ENCODE measurements at places on chromosomes 16 and 17.

DNA sequence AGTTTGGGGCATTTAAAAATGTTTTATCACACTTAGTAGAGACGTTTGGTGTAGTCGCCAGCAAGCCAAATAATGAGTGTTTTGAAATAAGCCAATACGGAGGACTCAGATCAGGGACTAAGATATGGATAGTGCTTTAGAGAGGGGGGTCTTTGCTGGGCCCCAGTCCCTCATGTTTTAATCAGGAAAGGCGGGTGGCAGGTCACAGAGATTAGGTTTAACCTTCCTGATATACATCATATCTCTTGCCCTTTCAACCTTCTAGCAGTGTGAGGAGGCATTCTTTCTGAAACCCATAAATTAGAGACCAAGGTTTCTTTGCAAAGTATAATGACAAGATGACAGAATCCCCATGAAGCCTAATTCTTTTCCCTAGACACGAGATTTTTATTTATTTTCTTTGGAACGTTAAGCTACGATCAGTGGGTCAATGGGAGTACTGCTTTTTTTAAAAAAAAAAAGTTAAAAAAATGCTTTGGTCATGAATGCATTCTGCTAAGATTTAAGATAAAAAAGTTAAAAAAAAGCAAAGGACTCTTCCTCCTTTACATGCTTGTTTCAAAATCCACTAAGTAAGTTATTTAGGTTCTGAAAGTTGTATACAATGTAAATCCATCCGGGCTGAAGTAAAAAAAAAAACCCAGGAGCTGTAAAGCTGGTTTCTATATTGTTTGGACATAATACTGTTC is 572.1 kb upstream of the SALL1 start:
- no peak for DNase-seq

DNA sequence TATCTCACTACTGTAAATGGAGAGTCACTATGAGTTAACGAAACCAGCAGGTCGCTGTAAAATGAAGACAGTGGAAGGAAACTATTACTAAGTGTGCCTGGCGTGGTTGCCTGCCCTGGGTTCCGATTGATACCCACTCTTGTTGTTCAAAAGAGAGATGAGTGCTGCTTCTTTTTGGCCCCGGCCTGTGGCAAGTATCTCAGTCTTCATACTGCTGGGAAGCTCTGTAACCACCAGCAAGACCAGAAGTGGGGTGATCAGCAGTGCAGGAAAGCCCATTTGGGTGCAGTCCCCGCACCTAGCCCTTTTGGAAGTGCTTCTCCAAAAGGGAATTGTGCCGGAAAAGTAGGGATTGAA is 104.5 kb downstream of the SNX29 start:
- peak; percentile 36 for DNase-seq

DNA sequence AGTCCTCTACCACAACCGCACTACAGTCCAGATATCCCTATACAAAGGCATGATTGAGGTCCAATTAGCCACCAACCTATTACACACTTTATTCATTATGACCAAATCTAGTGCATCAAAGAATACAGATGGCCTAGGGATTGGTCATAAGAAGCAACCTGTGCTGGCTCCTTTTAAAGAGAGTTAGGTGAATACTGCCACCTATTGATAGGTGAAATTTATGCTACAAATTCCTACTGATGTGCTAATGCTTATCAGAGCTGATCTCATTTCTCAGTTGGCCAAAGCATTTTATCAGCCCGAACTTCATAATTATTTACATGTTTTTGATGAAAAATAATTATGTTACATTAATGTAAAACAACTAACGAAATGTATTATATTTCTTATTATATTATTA is 166.3 kb downstream of the ANKFN1 start:
- peak; percentile 49 for DNase-seq

DNA sequence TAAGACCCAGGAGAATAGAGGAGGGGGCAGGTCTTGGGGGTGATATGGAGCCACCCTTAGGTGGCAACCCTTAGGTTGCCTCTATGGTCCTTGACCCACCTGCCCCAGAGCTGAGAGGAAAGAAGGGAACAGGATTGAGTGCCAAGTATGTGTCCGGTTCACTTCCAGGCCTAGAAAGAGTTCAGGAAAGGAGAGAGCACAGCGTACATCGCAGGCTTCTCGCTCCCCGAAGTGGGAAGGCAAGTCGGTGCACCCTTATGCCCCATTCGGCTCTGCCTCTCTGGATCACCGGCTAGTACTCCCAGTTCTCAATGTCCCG is 631 bp downstream of the SP6 start:
- DNase-seq = no peak

DNA sequence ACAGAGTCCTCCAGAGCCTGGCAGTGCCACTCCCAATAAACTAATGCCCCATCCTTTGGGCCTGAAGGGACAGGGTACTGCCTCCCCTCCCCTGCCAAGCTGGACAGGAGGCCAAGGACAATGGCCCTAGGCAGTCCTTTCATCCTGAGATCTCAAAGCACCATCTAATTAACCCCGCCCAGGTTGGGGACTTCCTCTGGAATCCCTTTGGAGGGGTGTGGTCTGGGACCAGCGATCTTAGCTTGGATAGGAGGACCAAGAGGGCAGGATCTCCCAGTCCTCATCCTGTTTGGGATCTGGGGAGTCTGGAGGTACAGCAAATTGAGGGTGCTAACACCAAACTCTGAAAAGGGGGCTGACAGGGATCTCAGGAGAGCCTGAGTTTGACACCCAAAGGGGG is 18.2 kb upstream of the SP6 start:
- DNase-seq = no peak

- DNase-seq = no peak
These were observed 1.2 kb downstream of the NFATC3 start for GRCh38 chr16:68086336-68086841.

DNA sequence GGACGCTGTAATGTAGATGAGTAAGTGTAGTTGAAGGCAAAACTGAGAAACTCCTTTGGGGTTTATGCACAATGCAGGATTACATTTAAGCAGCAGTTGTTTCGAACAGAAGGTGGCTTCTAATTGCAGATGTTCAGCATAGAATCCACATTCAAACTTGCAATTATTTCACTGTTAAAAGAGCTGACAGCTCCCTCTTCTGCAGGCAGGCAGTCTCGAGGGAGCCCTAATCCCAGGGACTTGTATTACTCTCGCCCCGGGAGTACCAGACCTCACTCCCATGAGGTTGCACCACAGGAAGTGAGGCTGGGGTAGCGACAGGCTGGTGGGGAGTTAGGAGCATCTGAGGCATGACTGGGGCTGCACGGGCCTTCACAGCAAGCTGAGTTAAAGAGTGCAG is 484.3 kb upstream of the EEF2KMT start:
- DNase-seq = no peak

GRCh38 chr17:20256144-20256543 is 211.2 kb downstream of the LGALS9B start:
- DNase-seq = no peak

GRCh38 chr16:58338205-58338604 is 43.4 kb upstream of the PRSS54 start:
- no peak for DNase-seq

DNA sequence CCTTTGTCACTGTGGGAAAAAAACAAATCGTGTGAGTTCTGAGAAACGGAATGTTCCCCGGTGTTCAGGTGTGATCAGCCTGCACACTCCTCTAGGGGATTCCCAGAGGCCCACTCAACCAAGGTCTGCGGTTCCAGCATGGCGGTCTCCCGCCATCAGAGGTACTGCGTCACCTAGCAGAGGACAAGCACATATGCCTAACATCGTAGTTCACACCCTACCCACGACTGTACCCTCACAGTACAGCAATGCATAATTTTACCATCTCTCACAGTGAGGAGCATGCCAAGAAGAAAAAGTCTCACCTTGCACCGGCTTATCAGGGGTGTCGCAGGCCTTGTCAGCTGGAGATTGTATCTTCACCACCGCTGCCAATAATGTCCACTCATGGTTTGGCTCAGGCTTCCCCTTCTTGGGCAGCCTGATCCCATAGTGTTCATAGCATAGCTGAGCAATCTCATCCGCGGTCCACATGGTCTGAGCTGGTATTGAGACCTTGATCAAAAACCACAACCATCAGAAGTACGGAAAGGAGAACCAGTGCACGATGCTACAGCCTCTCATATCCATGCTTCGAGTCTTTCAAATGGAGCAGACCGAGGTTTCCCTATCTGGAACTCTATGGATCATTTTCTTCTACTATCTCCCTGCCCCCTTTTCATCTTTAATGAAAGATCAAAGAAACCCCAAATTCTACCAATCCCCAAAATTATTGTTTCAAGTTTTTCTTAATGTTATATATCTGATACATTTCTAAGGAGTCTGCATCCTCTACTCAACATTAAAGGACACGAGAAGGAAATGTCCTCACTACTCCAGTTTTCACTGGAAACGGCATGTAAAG is 2.5 kb downstream of the ADAT1 start:
- DNase-seq = no peak

GRCh38 chr17:82507631-82508175 is 11.8 kb upstream of the FOXK2 start:
- no peak for DNase-seq

DNA sequence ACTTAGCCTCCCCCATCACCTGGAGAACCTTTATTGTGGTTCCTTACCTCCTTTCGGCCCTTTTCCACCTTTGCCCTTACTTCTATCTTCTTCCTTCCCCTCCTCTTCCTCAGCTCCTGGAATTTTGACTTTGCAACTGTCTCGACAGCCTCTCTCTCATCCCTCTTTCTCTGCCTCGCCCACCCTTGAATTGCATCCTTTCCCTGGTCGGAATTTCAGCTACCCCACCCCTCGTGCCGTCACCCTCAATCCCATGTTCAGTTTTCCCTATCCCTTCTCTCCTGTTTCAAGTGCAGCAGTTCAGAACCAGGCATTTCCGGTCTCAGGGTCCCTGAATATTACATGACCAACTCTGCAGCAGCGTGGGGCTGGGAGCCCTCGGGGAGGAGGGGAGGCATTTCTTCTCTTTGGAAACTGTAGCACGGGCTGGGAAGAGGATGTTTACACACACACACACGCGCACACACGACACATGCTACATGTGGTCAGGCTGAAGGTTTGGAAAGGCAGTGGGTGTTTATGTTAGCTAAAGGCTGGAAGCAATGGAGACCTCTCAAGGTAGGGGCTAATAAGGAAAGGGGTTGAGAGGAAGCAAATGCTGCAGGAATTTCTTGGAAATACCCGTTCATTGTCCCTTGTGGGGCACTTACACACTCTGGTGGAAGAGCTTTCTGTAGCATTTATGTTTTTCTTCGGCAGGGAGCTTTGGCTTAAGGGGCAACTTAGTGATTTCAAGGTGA is 971 bp downstream of the MINK1 start:
- no peak for DNase-seq

GRCh38 chr17:4837471-4838308 is 4.5 kb downstream of the MINK1 start:
- no peak for DNase-seq

GRCh38 chr17:72125742-72126141 is 4.9 kb downstream of the SOX9 start:
- no peak for DNase-seq

DNA sequence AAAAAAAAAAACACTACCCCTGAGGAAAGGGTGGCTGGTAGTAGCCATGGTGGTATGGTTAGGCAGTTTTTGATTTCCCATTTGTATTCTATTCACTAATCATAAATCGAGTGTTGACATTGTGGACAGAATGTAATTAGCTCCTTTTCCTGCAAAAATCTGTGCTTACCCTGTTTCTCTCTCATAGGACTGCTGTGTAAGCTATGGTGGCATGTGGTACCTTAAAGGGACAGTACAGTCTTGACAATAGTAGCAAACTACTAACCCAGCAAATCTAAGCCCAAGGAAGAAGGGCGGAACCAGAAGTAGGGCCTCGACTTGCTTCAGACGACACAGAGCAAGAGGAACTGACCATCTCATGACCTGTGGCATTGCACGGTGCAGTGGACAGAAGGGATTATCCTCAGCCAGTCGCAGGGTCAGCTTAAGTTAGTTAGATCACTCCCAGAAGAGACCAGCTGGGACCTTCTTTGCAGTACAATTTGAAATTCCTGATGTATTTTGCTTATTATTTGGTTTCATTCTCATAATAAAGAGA is 36.3 kb downstream of the POLR3E start:
- no peak for DNase-seq

DNA sequence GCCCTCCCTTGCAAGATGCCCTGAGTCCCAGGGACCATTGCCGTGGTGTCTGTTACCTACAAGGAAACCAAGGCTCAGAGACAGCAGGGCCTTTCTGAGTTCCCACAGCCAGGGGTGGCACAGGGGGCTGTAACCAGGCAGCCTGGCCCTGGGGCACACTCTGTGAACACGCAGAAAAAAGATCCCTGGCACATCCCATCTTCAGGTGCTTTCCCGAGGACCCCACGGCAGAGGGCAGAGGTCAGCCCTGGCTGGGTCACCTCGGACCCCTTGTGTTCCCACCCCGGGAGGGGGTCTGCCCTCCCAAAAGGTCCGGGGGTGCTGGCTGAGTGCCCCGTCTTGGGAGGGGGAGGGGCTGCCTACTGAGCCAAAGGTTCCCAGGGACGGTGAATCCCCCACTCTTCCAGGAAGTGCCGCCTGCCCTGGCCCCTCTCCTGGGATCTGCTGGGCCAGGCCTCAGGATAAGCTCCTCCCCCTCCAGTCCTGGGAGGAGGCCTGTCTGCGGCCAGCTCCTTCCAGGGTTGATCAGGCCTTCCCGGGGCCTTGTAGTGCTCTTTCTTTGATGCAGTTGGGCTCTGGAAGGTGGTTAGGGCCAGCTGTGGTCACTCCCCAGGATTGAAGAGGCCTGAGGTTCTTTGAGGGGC is 8.1 kb downstream of the GLIS2 start:
- DNase-seq = no peak

GRCh38 chr17:27928587-27928986 is 35.4 kb upstream of the LYRM9 start:
- no peak for DNase-seq

DNA sequence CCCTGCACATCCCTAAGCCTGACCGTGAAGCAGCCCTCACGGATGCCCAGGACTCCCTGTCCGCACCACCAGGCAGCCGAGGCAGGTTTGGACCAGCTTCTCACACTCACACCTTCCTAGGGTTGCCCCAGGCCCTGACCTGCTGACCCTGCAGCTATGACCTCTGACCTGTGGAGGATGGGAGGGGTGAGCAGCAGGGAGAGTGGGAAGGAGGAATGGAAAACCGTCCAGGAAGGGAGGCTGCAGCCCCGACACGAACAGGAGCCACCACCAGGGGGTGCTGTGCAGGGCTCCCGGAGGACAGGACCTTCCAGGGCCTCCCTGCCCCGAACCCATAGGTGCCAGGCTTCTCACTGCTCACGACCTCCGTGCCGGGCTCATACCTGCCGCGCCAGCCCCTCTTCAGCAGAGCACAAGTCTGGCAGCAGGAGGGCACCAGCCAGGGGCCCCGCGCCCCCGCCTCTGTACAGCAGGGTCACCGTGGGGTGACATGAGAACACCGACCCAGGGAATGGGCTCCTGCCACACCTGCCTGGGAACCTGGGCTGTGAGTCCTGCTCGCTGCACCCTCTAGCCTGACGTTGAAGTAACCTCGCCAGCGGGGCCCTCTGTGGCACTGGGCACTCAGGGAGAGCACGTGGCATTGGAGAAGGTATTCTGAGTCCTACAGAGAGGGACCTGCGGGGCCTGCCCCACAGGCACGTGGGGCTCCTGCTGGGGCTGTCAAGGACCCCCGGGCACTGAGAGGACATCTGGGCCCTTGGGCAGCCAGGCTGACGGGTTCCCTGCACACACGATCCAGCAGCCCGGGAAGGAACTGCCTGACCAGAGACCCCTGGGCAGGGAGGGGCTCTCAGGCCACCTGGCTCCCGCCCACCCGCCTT is 37.6 kb downstream of the CTU2 start:
- DNase-seq = peak; percentile 66

Data from T-helper 2 cell (primary cell).